ENCODE measurements at places on chromosomes 12 and 14.

GRCh38 chr14:100711493-100711892 is 15.2 kb upstream of the DLK1 start:
- DNase-seq, result no peak

GRCh38 chr12:83823386-83824045 is 1089.1 kb downstream of the SLC6A15 start:
- peak; percentile 39 for DNase-seq

DNA sequence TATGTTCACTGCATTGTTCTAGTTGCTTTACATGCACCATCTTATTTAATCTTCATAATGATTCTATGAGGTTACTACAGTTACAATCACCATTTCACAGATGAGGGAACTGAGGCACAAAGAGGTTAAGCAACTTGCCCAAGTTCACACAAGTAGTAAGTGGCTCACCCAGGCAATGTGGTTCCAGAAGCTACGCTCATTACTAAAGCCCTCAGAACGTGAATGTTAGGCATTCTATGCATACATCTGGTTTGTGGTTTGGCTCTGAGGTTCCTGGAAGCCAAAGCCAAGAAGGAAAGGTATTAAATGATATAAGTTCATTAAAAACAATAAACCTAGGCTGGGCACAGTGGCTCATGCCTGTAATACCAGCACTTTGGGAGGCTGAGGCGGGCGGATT is 14.4 kb upstream of the VRTN start:
- DNase-seq, result peak; percentile 27

GRCh38 chr12:86659985-86660384 is 403.8 kb upstream of the MGAT4C start:
- no peak for DNase-seq

DNA sequence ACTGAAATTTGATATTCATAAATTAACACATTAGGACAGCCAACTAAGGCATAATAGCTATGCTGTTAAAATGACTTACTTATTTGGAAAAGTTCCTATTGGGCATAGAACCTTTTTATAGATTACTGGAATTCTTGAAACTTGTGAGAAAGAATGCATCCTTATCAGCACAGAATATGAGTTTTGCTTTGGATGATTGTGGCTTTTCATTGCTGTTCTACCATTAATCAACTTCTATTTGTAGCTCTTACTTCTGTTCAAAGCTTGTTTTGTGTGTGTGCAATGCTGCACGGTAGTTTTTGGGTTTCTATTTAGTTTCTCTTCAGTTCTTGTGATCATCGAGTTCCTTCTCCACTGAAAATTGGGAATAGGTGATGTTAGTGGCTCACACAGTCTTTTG is 152.4 kb upstream of the PELI2 start:
- DNase-seq, result no peak

DNA sequence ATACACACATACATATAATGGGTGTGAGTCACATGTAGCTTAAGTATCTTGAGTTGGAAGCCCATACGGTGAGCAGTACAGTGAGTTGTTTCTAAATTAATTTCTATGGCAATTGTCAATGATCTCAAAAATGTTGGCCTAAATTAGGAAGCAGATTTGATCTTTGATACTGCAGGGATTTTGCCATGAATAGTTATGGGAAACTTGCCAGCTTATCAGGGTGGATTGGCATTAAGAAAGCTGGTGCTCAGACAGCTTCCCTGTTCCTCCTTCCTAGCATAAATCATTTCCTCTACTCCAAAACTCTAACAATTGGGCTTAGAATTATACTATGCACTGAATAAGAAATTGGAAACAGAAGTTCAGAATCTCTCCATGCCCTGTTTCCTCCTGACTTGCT is 150.9 kb upstream of the FRMD6 start:
- no peak for DNase-seq

DNA sequence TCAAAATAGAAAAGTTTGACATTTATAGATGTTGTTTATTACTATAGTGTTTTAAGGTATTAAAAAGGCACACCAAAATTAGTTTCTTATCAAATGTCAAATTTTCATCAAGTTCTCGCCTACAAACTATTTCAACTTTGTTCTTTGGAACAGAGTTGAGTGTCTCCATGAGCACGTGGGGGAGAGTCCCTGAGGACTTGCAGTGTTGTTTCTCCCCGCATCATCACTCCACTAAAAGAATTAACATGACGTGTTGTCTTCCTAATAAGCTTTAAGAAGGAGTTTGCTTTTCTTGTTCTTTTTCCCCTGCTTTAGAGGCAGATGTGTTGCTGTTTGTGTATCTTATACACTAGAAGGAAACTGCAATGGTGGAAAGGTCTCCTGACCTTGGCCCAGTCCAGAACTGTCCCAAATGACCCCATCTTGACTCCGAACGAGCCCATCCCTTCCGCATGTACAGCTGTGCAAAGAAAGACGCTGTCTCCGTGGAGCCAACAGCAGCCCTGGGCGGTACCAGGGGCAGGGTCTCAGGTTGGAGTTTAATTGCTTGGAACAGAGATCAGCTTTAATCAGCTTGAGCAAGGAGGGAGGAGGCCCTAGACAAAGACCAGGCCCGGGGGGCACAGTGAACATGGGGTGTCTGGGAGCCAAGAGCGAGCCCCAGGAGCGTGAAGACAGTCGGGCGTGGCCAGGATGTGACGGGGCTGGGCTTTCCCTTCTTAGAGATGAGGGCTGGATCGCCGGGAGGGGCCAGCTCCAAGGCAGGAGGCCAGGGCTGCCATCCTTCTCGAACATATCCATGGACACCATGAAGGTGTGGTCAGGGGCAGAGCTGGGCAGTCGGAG is 215.4 kb upstream of the RTL1 start:
- DNase-seq, result no peak

DNA sequence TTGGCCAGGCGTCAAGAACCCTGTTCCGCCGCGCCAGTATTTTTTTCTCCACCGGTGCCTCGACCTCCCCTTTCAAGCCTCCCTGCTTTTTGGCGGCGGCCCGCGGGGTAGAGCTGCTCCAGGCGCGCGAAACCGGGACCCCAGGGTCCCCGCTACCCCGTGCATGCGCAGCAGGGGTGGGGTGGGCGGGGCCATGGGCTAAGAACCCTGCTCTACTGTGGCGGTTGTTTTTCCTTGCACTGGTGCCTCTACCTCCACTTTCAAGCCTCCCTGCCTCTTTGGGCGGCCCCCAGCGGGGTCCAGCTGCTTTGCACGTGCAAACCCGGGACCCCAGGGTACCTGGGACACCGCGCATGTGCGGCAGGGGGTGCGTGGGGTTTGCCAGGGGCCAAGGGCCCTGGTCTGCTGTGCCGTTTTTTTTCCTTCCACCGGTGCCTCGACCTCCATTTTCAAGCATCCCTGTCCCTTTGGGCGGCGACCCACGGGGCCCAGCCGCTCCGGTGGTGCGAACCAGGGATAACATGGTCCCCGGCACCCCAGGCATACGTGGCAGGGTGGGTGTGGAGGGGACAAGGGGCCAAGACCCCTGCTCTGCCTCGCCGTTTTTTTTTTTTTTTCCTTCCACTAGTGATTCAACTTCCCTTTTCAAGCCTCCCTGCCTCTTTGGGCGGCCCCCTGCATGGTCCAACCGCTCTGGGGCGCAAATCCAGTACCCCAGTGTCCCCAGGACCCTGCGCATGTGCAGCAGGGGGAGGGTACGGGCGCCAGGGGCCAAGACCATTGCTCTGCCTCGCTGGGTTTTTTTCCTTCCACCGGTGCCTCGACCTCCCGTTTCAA is 326.8 kb downstream of the ALG10 start:
- DNase-seq, result no peak

GRCh38 chr12:104635607-104636343 is 179.0 kb downstream of the CHST11 start:
- no peak for DNase-seq

DNA sequence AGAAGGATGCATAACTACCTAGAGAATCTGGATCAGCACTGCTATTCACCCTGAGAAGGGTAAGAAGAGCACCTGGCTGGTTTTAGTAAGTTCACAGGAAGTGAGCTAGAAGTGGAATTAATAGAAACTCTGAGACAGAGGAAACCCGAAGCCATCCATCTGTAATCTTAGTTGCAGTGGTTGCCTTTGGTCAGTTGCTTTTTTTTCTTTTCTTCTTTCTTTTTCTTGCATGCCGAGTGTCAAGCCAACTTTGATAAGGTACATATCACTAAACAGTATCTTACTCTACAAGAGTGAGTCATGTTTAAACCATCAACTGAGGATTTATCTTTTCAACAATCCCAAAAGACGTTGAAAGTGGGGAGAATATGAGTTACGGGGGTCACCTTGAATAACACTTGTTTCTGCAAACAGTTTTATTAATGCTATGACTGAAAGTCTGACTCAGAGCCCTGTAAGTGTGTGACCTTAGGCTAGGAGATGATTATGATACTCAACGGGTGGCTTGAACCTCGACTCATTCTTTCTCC is 26.7 kb downstream of the C12orf75 start:
- no peak for DNase-seq

GRCh38 chr14:53715193-53715721 is 241.4 kb downstream of the BMP4 start:
- DNase-seq, result no peak

GRCh38 chr12:69653703-69654102 is 43.0 kb upstream of the LRRC10 start:
- DNase-seq, result no peak

DNA sequence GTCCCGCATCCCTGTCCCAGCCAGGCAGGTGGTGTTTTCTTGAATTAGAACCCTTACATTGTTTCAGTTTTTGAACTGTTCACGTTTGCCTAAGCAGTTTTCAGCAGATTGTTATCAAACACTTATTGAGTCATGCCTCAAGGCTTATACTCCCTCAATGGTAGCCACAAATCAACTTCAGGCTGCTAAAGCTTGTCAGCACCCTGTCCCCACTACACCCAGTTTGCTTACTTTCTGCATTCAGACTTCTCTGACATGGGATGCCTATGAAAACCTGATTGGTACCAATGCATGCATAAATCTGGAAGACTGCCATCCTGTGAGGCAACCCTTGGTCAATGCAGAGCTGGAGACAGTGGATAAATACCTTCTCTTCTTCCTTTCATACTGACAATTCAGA is 225.4 kb downstream of the BTG1 start:
- DNase-seq, result peak; percentile 6

GRCh38 chr12:98592825-98593322 is 612 bp upstream of the SLC25A3 start:
- no peak for DNase-seq

DNA sequence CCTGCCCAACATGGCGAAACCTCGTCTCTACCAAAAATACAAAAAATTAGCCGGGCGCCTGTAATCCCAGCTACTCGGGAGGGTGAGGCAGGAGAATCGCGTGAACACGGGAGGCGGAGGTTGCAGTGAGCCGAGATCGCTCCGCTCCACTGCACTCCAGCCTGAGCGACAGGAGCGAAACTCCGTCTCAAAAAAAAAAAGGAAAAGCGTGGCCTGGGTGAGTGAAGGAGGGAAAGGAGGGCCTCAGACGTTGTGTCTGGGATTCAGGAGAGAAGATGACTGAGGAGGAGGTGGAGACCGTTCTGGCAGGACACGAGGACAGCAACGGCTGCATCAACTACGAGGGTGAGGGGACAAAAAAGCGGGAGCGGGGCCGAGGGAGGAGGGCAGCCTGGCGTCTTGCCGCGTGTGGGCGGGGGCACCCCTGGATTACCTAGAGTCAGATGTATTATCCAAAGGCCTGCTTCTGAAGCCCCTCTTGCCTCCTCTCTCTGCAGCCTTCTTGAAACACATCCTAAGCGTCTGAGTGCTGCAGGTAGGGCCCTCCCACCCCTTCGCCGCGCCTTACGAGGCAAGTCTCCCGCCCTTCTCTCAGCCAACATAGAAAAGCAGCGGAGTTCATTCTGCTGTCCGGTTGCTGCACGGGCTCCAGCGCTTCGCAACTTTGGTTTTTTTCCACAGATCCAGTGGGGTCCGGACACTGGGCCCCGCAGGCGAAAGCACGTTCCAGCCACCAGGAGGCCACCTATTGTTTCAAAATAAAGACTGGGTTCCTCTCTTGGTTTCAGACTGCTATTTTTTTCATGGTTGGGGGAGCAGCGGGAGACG is 744 bp upstream of the MYL6 start:
- DNase-seq, result peak; percentile 81

GRCh38 chr12:97075934-97076630 is 169.0 kb downstream of the NEDD1 start:
- no peak for DNase-seq

- DNase-seq, result no peak
These were observed 202.2 kb downstream of the AEBP2 start for GRCh38 chr12:19641235-19642080.

DNA sequence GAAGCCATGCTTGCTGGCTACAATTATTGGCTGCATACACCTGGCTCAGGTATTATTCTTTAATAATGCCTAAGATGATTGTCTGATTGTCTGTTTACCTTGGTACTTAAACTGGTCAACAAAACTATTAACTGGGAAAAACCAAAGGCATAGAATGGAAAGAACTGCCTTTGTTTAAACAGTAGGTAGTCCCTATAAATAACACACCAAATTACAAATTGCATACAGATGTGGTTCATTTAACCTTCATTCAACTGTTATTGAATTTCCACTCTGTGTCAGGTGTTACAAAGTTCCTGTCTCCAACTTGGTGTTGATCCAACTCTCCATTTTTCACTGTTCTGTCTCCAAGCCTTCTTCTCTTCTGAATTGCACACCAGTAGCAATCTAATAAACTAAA is 79.8 kb upstream of the FSCB start:
- no peak for DNase-seq

- no peak for DNase-seq
These were observed 203.5 kb downstream of the ANO6 start for GRCh38 chr12:45419317-45419814.

- no peak for DNase-seq
These were observed 612.7 kb upstream of the TBX3 start for GRCh38 chr12:115296613-115297198.

- no peak for DNase-seq
These were observed 6.7 kb upstream of the ETV6 start for GRCh38 chr12:11642785-11643184.

DNA sequence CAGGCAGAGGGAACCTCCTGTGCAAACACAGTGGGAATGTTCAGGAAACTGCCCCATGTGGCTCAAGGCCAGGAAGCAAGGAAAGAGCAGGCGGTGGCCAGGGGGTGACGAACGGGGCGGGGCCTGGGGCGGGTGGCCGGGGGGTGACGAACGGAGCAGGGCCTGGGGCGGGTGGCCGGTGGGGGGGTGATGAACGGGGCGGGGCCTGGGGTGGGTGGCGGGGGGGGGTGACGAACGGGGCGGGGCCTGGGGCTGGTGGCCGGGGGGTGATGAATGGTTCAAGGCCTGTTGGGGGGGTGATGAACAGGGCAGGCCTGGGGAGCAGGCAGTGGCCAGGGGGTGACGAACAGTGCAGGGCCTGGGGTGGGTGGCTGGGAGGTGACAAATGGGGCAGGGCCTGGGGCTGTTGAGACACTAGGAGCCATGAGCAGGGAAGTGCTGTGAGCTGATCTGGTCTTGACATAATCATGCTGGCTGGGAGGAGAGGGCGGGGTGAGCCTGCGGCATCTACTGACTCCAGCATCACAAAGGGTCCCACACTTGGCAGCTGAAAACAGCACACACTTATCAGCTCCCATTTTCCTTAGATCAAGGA is 62.7 kb upstream of the FBRSL1 start:
- no peak for DNase-seq

- DNase-seq, result no peak
These were observed 43.1 kb upstream of the GPHB5 start for GRCh38 chr14:63361790-63362189.

All from SJCRH30 (cell line).